ENCODE measurements at places on chromosomes 6 and 20. TPM values are rescaled to one million over a fixed set of nuclear protein-coding genes. Genes with fewer than 3 reads are reported as not detected.

DEFB132 gene
- not detected for total RNA-seq

- DNase-seq: no peak
These were observed 537.4 kb downstream of the TENT5A start for GRCh38 chr6:81215092-81215432.

GRCh38 chr20:53980031-53980465 is 90.3 kb downstream of the BCAS1 start:
- no peak for DNase-seq

DNA sequence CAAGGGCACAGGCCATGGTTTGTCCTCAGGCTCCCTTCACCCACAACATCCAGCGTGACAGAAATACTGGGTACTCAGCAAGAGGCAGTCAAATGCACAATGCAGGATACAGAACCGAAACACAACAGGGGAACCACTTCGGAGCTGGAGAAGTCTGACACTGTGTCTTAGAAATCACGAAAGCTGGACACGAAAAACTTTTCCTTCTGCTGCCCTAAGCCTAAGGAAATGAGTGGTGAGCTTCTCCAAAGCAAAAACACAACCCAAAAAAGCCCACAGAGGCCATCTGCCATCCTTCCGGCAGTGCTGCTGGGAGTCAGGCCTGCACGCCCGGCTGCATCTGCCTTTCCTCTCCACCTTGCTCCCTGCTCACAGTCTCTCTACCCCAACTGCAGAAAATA is 106.3 kb downstream of the SLC23A2 start:
- no peak for DNase-seq

DNA sequence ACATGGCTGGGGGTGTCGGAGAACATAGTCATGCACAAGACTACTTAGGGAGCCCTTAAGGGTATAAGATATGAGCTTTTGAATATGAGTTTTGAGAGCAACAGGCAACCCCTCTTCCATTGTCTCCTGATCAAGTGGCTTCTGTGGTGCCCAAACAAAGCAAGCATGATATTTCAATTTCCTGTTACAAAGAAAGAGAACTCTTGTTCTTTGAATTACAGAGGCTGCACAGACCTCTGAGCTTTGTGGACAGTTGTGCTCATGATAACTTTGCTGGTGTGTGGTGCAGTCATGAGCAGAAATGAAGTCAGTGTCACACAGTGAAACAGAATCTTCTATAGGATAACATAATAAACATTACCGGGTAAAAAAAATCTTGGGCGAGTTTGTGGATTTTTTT is 66.8 kb upstream of the THEMIS start:
- no peak for DNase-seq

STX11 gene
- 0.45 TPM for total RNA-seq

- DNase-seq: no peak
These were observed 984 bp downstream of the VARS2 start for GRCh38 chr6:30914854-30915590.

SERPINB6 gene
- total RNA-seq: 124 TPM

ETV7 gene
- 0.32 TPM for total RNA-seq

SOBP gene
- 0.15 TPM for total RNA-seq

DNA sequence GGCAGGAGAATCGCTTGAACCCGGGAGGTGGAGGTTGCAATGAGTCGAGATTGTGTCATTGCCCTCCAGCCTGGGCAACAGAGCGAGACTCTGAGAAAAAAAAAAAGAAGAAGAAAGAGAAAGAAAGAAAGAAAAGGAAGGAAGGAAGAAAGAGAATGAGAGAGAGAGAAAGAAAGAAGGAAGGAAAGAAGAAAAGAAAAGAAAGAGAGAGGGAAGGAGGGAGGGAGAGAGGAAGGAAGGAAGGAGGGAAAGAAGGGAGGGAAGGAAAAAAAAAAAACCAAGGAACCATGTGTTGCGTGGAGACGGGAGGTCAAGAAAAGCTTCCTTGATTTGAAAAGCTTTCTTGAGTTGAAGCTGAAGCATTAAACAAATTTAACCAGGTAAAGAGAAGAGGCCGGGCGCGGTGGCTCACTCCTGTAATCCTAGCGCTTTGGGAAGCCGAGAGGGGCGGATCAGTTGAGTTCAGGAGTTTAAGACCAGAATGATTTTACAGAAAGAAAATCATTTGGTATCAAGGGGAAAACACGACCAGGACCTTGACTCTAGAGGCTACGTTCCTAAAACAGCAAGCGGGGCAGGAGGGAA is 90.5 kb upstream of the PRSS16 start:
- no peak for DNase-seq

DNA sequence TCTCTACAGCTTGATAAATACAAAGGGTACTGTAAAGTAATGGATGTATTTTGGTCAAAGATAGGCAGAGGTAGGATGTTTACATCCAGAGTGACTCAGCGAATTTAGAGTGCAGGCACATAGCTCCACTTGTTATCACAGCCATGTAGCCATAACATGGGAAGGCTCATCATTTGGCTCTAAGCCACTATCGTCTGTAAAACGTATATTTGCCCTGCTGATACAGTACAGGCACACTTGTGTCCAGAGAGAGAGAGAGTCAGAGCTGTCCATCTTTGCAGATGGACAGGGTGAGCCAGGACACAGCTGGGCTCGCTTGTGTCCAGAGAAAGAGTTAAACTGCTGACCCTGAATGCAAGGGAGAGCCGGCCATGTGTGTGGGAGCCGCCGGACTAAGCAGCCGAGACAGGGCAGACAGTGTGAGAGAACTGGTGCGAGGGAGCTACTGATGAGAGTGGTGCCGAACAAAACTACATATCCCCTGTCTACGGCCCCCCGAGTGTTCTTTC is 619.0 kb downstream of the DOK5 start:
- no peak for DNase-seq

ID4 gene
- total RNA-seq: 7.2 TPM

GRCh38 chr20:22524393-22525015 is 59.9 kb downstream of the FOXA2 start:
- DNase-seq: no peak

DNA sequence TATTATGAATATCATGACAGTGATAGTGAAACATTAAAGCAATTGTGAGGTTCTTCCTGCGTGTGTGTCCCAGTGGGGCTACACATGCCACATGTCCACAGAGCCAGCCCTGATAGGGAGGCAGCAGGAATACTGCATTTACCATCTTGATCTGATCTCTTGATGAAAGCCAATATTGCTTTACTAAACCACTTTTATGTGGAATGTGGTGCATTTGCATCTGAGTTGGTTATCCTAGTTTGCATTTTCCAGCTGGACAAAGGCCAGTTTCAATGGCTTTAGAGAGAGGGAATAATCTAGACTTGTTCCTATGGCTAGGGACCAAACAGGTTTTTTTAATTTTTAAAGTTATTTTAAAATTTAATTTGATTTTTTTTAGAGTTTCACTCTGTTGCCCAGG is 216.3 kb upstream of the FERMT1 start:
- no peak for DNase-seq

DNA sequence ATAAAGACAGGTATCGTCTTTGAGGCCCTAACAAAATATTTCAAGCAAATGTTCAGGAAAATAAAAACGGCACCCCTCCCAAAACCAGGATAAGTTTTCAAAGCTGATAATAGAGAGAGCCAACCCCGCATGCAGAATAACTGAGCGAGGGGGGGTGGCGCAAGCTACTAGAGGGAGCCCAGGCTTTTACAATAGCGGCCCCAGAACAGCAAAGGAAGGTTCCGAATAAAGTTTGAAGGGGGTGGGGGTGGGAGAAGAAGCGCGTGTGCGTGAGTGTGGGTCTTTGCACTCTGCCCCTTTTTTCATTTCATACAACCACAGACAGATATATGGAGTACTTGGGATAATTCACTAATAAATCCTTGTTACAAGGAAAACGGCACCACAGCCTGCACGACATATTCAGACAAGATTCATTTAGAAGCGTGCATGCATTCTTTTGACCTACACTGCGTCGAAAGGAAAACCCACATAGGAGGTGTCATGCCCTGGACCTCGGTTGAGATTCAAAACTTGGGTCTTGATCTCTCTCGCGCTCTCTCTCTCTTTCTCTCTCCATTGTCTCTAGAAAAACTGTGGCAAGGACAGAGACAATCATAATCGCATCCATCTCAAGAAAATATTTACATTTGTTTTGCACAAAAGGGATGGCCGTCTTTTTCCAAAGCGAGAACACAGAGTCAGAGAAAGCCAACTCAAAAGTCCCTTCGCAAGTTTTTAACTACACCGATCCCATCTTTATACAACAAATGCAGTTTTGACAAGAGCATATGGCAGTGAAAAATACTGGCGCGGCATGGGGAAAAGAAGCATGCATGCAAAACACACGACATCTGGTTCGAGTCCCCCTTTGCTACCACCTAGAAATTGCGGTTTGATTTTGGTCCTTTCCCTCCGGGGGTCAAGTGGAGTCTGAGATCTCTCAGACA is 1.6 kb downstream of the OLIG3 start:
- no peak for DNase-seq

- no peak for DNase-seq
These were observed at the start of gene IP6K3 for GRCh38 chr6:33746651-33747100. TSS of gene IP6K3 (minus strand) at chr6:33746905. CDS start at chr6:33735476, 11,429 bp downstream.

- peak; percentile 30 for DNase-seq
These were observed 8.9 kb downstream of the PTPRK start for GRCh38 chr6:128511506-128511905.

- no peak for DNase-seq
These were observed 50.3 kb upstream of the PREP start for GRCh38 chr6:105452924-105453756.

- DNase-seq: peak; percentile 94
These were observed 9.6 kb downstream of the MOXD1 start for GRCh38 chr6:132391391-132392269.

SNAP91 gene
- total RNA-seq: not detected

DNA sequence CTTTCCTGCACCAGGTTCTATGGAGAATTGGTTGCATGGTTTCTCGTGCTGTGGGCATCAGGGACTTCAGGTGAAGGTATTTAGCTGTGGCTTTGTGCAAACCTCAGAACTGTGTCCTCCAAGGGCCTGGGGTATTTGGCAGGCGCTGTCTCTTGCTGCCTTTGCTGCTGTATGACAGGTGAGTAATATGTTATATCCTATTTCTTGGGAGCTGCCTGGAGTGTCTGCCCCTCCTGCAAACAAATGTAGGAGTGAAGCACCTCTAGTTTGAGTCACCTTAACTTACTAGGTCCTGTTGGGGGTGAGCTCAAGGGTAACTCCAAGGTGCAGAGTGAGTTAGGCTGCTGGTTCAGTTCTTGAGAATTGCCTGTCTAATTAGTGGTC is 177.7 kb upstream of the RNF24 start:
- no peak for DNase-seq

GRCh38 chr20:44736170-44737021 is 9.3 kb upstream of the KCNK15 start:
- peak; percentile 66 for DNase-seq

KIAA1755 gene
- 3.4 TPM for total RNA-seq

- peak; percentile 55 for DNase-seq
These were observed 18.7 kb downstream of the BTN3A1 start for GRCh38 chr6:26420688-26421171.

DNA sequence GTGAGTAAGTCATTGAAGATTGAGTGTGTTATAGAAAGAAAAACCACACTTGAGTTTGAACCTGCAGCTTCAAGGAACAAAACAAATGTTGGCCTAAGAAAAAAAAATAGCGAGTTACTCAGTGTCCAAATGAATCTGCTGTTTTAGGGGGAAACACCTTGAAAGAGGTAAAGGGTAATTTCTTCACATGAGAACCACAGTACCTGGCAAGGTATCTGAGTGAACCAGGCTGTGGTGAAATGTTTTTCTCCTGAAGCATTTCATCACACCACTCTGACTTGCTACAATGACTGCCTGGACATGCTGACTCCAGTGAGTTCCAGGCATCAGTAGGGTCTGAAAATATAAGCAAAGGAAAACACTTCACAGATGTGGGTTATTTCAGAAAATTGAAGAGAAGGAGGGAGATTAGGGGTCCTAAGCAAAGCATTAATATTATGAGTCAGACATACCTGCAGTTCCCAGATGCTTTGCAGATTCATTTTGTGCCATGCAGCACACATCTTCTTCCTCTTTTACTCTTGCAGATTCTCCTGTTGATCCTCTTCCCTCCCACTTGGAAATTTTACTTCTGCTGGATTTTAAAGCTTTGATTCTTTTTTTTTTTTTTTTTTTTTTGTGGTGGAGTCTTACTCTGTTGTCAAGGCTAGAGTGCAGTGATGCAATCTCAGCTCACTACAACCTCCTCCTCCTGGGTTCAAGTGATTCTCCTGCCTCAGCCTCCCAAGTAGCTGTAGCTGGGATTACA is 206.2 kb upstream of the SGK1 start:
- DNase-seq: no peak

RAET1G gene
- 0.59 TPM for total RNA-seq

DNA sequence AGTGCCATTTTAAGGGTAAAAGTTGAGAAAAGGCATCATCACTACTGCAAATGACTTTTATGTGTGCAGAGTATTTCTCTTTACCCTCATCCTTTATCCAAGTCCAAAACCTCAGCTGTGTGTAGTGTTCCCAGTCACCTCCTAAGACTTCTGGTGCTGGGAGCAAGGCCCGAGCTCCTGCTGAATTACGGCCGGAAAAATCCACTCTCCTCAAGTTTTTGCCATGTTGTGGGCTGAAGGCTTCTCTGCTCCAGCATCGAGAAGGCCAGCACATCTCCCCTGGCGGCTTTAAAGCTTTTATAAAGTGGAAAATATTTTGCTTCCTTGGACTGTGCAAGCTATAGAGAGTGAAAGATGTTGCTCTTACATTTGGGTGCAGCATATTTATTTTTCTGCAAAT is 153.2 kb upstream of the THBS2 start:
- DNase-seq: no peak

MAPK13 gene
- total RNA-seq: 6.4 TPM

DNA sequence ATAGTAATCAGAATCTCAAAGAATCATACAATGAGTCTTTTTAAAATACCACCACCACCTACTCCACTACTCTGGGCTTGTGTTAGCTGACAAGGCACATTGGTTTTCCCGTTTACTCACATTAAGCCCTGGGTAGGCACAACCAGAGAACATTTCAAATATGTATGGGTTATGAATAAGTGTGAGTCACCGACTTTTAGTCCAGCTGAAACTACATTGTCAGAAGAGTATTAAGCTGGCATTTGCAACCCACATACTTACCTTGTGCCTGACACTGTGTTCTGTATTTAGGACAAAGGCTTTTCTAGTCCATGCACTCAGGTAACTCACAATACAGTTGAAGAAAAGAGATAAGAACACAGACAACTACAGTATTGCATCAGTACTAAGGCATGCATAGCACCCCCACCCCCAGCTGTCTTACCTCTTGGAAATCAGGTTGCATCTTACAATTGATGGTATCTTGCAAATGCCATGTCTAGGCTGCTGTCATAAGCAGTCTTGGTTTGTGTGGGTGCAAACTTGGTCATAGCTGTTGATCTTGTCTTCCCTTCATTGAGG is 40.3 kb upstream of the AHI1 start:
- DNase-seq: peak; percentile 68

All from HFFc6 (cell line).